ENCODE measurements at places on chromosomes 1 and 21.
A peak's percentile ranks its signal among the peaks of the same experiment; 100 is the strongest.

GRCh38 chr1:20618550-20618949 is 14.7 kb upstream of the PINK1 start:
- no peak for DNase-seq

GRCh38 chr1:207058878-207059867 is 6.1 kb downstream of the PFKFB2 start:
- no peak for DNase-seq

DNA sequence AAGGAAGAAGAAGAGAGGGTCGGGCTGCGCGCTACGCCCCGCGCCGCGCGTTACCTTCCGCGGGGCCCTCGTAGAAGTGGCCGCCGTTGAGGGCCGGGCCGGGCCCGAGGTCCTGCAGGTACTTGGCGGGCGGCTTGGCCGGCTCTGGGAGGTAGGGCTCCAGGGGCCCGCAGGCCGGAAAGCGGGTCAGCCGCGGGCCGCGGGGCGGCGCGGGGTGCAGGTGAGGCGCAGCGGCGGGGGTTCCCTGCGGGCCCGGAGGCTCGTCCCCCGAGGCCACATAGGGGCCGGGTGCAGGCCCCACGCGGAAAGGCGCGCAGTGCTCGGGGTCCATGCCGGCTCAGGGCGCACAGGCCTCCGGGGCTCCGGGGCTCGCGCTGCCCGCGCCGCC is 196 bp downstream of the ALX3 start:
- no peak for DNase-seq

GRCh38 chr1:147892216-147892615 is 10.4 kb upstream of the GJA8 start:
- peak; percentile 2 for DNase-seq

DNA sequence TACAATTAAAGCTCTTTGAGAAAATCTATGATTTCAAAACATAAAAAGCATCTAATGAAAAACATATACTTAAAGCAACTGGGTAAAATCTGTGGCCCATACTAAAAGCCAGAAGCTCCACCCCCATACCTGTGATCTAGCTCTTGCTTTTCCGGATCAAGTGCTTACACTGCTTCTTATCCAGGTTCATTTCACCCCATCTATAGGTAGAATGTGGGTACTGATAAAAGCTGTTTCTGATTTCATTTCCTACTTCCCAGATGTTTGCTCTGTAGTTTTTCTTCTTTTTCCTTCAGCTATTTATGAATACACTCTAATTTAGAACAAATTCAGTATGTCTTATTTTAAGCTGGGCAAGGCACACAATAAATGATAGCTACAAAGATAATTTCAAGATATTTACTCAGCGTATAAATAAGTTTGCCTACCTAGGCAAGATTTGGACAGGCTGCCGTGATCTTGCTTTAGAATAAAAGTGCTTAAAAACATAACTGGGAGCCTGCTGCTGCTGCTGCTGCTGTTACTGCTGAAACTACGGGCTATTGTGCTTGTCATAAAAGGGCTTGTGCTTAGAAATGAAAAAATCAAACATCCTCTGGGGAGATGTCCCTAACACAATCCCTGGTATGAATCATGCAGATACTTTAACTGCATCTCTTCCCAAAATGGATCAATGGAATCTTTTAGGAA is 2.1 kb downstream of the SIPA1L2 start:
- peak; percentile 62 for DNase-seq
